ENCODE measurements at places on chromosomes 11 and 22.

DNA sequence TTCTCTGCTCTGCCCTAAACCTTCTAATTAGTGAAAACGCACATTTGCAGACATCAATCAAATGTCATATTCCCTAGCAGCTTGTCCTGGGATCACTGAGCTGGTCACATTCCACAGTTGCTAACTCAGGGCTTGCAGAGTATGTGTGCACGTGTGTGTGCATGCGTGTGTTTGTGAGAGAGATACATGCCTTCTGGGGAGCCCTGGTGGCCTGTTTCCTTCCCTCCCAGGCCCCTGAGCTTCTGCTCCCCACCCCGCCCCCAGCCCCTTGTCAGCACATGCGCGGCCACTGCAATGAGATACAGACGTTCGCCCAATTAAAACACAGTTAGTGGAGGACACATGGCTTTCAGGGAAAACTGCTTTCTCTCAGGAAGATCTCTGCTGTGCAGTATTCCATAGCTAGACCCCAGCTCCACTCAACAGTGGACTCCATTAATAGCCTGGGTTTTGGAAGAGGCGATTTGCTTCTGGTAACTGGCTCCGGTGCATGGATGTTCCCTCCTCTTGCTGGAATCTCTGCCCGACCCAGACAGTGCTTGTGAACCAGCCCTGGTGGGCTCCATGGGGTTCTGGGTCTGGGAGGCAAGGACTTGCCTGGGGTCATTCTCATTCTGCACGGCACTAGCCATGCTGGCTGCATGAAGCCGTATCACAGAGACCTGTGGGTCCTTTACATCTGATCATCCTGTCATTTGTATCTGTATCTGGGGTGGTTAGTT is 17.7 kb downstream of the LRP5 start:
- no peak for DNase-seq

DNA sequence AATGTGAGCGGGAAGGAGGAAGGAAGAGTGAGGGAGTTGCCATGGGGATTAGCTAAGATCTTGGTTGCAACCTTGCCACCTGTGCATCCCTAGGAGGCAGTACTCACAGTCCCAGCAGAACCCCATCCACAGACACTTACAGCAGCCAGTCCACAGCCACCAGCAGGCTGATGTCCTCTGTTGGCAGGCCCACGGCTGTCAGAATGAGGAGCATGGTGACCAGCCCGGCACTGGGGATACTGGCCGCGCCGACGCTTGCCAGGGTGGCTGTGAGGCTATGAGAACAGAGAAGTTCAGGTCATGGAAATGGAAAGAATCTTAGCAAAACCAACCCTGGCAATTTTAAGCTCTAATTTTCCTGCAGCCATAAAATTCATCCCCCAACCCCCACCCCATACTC is 138.6 kb downstream of the SLC1A2 start:
- no peak for DNase-seq

- DNase-seq = no peak
Measured at GRCh38 chr11:91312541-91312940, 912.1 kb upstream of the FAT3 start.

- no peak for DNase-seq
Measured at GRCh38 chr22:48380016-48380665, 1447.5 kb downstream of the BRD1 start.

DNA sequence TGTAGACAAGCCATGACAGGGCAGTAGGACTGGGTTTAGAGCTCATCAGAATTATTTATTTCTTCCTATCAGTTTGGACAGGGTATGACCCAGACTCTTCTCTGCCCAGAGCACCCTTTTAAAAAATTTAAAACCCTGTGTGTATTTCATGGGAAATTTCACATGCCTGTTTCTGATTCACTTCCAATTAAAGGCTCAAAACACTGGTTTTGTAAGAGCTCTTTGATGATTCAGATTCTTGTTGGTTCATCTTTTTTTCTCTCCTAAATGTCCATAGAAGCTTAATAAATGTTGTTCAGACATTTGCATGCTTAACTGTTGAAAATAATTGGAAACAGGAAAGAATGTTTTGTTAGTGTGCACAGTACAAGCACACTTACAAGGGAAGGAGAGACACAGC is 13.8 kb downstream of the FLI1 start:
- DNase-seq = no peak

DNA sequence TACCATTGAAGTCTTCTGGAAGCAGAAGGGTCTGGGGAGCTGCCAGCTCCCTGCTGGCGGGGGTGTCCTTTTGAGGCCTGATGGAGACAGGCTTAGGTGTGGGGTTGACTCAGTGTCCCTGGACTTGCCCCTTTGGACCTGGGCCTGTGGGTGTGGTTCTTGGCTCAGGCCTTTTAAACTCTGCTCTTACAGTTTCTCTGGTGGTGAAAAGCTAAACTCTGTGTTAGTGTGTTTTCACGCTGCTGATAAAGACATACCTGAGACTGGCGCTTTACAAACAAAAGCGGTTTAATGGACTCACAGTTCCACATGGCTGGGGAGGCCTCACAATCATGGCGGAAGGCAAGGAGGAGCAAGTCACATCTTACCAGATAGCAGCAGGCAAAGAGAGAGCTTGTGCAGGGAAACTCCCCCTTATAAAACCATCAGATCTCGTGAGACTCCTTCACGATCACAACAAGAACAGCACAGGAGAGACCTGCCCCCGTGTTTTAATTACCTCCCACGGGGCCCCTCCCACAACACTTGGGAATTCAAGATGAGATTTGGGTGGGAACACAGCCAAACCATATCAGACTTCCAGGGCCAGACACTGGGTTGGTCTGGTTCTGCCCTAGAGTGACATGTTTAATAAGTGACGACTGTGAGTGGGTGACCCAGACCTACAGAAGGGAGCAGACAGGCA is 26.5 kb downstream of the GRAMD4 start:
- DNase-seq = no peak

- no peak for DNase-seq
Measured at GRCh38 chr11:67345920-67346819, 7.2 kb downstream of the POLD4 start.

DNA sequence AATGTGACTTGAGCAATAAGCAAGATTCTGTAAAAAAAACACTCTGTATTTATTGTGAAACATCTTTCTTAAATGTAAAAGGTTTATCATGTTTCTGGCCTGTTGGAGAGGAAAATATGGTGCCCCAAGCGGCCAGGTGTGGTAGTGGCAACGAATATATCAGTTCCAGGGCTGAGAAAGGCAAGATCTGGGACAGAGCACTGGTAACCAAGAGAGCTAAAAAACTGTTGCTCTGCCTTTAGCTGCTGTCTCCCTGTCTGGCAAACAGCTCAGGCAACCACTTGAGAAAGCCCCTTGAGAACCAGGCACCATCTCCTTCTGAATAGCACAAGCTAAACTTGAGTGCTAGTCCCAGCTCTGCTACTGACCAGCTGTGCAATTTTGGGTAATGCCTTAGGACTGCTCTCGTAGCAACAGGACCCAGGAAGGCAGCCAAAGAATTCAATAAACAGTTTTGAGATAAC is 129.9 kb downstream of the KCNC1 start:
- DNase-seq = no peak

DNA sequence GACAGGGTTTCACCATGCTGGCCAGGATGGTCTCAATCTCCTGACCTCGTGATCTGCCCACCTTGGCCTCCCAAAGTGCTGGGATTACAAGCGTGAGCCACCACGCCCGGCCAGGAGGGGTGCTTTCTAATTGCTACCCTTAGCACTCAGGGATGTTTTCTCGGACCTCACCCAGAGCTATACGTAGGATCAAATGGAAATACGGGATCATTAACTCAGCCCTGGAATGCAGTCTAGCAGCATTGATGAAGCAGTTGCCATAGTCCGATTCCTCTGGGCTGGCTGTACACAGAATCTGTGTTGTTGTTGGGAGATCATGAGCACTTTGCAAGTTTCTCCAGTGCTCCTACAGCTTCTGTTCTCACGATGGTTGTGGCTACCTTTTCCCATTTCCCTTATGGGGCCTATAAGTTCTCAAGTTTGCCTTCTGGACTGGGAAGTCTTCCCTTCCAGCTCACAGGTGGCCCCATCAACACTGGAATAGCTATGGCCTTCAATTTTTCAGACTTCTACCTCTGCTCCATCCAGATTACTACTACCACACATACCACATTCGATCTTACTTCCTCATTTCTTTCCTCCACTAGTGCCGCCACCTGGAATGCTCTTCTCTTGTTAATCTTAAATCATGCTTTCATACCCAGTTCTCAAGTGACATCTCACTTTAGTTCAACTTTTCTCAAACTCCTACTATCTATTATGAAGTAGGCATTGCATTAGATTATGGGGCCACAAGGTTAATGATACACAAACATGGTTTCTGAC is 16.1 kb upstream of the PCF11 start:
- DNase-seq = no peak

DNA sequence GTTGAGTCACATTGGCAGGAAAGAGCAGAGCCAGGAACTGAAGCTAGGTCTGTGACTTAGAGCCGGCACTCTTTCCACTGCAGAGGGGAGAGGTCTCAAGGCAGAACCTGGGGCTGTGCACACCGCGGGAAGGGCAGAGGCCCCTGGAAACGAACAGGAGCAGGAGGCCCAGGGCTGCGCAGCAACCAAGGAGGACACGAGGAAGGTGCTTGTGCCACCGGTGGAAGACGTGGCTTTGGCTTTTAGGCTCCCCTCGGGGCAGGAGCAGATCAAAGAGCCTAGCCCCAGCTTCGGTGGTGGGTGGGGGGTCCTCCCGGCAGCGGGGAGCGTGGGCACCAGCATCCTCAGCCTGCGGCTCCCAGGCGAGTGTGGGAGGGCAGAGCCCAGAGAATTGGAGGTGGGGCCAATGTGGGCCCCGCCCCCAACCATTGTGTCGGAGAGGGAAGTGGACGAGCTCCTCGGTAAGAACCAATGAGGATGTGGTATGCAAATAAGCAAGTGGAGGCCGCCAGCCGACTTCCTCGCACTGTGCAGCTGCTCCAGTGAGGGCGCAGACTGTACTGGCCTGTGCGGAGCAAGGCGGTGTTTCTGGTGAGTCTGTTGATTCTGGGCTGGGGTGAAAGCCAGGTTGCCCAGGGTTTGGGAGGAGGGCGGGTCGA is at the start of gene CCDC116:
Gene CCDC116, plus strand, starts transcription at position 524 of the 659 bp plus-strand sequence. CDS start 422 bp downstream, outside the sequence.
- DNase-seq = no peak
